HCEC 1CT (cell line): ENCODE measurements at places on chromosomes 13 and 19.

DNA sequence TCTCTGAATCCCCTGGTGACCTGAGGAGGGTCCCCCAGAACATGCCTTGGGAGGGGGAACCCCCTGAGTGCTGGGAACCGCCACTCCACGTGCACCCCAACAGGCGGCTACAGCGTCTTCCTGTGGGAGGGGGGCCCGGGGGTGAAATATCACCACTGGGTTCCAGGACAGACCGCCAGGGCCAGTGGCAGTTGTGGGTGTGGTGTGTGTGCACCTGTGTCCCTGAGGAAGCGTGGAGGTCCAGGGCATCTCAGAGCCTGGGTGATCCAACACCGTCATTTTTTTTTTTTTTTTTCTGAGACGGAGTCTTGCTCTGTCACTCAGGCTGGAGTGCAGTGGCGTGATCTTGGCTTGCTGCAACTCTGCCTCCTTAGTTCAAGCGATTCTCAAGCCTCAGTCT lies 4.2 kb downstream of the ADGRE5 start:
- no peak for DNase-seq

GRCh38 chr19:35313587-35313986 lies 15.4 kb upstream of the CD22 start:
- DNase-seq: no peak

GRCh38 chr19:47503826-47504150 lies 11.1 kb downstream of the NAPA start:
- no peak for DNase-seq

GRCh38 chr13:44165221-44165888 lies 208.3 kb upstream of the SERP2 start:
- no peak for DNase-seq

DNA sequence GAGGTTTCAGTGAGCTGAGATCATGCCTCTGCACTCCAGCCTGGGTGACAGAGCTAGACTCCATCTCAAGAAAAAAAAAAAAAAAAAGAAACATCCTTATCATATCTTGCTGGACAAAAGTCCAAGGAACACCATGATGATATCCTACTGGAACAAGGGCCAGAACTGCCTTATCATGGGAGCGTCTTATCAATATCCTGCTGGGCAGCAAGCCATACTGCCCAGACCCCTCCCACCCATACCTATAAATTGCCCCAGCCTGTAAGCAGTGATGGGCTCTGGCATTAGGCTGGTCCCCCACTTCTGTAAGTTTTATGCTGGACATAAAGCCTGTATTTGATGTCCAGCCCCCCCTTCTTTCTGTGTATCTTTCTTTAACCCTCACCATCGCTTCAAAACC lies 14.7 kb upstream of the FBXO27 start:
- no peak for DNase-seq

GRCh38 chr19:13401388-13401787 lies 104.9 kb downstream of the CACNA1A start:
- peak; percentile 33 for DNase-seq

GRCh38 chr13:112346173-112346898 lies 29.8 kb upstream of the SPACA7 start:
- no peak for DNase-seq

DNA sequence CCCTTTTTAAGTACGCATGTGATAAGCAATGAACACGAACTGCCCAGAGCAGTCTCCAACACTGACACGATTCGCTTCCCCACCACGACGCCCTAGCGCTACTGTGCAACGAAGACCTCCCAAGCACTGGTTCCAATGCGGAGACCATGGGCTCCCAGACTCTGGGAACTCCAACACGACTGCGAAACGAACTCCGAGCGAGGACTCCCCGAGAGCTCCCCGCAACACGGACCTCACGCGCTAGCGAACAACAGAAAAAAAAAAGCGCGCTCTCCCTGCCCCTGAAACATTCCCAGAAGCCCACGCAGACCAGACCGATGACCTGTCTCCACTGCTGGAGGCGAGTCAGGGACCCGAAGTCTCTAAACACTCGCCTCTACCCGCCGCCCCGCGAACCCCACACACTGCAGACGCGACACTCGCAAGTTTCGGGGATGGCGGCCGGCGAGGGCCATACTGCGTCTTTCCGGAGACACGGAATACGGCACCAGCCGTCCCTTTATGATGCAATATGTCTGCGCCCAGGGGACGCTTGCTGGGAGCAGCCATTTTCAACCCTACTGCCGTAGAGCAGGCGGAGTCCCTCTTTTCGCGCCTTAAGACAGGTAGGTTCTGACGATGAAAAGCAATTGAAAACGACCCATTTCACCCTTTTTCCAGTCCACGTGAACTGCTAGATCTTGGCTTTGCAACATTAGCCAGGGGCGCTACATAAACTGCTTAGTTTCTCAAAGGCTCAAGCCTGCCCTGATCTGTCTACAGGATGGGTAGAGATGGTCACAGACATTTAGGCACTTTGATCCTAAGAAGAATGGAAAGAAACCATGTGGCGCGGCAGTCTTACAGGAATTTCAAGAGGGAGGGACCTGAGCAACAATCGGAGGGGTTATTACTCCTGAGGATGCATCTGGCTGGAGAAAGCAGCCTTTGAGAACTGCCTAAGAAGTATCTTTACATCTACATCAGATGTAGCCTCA lies at the start of gene ZNF577:
TSS of gene ZNF577 (minus strand) at position 430 of the 977 bp plus-strand sequence. CDS start 7,569 bp downstream, outside the sequence.
- peak; percentile 49 for DNase-seq

DNA sequence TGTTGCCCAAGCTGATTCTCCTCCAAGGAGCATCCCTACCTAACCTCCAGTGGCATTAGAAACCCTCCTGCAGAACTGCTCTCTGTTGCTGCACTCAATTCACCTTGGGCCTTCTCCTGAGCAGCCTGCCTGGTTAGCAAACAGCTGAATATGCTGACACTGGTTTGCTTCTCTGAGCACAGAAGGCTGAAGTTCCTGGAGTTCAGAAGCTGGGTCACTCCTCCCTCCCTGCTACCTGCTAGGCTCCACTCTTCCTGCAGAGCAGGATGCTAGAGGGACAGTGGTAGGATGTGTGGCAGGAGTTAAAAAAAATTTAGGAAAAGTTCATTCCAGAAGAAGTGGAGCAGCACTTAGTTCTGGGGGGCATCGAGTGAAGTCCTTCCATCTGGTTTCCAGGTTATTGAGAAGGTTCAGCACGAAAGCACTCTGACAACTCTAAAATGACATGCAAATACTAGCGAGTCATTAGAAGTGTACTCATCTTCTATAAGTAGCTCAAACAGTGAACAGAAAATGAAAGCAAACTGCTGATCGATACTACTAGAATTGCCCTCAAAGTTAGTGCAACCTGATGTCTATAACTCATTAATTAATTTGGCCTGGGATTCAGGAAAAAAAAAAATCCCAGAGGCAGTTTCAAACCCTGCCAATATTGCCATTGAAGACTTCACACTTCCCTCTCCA lies 293.7 kb downstream of the POU4F1 start:
- DNase-seq: no peak

- peak; percentile 77 for DNase-seq
Observed at GRCh38 chr19:46480415-46480814, 9.1 kb upstream of the PNMA8A start.

DNA sequence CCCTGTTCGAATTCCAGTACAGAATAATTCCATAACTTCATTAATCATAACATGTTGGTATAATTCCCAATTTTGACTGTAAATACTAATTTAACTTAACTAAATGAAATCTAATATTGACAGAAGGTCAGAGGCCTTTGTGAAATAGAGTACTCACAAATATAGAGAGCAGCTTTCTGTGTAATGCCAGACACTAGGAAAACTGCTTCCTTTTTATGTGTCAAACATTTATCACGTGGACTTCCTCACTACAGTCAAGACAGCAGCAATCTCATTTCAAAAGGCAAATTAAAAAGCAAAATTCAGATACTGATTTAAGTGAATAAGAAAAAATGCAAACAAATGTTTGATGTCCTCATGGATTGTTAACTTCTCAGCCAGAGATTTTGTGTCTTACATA lies 13.1 kb downstream of the ITM2B start:
- DNase-seq: no peak

DNA sequence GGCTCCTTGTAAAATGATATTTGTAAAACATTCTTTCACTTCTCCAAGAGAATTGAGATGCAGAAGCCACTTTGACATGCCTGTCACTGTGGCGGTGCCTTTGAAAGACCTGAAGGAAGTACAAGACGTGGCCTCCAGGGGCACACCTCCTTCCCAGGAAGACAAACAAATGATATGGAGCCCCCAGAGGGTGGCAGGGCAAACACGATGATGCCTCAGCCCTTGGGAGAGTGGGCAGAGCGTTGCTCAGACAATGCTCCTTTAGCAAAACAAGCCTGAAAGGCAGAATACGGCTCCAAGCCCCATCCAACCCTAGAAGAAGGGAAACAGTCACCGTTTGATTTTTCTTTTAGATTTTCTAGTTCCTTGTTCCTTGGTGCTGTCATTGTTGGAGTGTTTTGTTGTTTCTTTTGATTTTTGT lies 9.2 kb upstream of the ATP12A start:
- DNase-seq: no peak

DNA sequence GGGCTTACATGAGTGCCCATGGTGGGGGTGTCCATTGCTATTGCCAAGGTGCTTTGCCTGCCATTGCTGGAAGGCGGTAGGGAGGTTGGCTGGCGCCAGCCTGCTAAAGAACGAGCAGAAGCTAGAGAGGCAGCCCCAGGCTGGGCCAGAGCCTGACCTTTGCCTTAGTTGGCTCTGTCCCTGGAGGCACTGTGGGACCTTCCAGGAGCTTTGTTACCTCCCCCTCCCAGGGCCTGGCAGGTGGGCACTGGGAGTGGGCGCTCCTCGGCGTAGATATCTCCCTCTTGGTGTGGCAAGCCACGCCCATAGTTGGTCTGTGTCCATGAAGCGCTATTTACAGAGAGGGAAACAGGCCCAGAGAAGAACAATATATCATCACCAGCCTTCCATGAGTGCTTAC lies 2.3 kb upstream of the SLC25A42 start:
- no peak for DNase-seq

GRCh38 chr13:51501096-51501495 lies 48.3 kb upstream of the INTS6 start:
- DNase-seq: no peak

GRCh38 chr19:48878196-48879024 lies 6.2 kb downstream of the PPP1R15A start:
- DNase-seq: no peak

DNA sequence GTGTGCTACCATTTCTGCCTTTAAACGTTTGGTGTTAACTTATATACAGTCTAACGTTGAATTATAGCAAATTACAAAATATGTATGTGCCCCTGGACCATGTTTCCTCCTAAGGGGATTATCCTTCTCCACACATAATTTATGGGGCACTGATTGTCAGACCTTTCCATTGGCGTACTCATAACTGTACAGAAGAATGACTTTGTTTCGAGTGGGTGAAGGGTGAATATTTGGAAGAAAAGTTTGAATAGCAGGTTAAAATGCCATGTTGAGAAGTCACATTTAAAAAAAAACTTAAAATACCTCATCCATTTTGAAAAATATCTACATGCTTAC lies 58.8 kb downstream of the SLC10A2 start:
- DNase-seq: no peak

- DNase-seq: no peak
Observed at GRCh38 chr13:77692746-77693448, 4.6 kb upstream of the SLAIN1 start.

- DNase-seq: no peak
Observed at GRCh38 chr19:3330047-3330446, 36.3 kb upstream of the NFIC start.

DNA sequence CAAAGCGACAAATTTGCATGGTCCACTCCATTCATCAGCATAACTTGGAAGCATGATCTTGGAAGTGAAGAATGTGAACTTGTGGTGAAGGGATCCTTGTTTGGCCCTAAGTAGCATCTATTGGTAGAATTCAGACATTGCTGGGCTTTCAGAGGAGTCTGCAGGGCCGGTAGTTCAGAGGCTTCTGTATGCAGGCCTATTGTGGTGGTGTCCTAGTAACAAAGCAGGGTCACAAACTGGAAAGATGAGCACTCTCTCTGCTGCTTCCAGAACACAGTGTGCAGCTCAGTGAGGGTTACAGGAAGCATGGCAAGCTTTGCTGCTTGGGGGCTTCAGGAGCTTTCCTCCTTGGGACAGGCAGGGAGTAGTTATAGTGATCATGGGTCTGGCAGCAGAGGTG lies 206.0 kb downstream of the TDRD3 start:
- no peak for DNase-seq

- DNase-seq: peak; percentile 97
Observed at GRCh38 chr13:23898101-23898500, 799 bp upstream of the C1QTNF9B start.

- no peak for DNase-seq
Observed at GRCh38 chr19:16226184-16226591, 28.5 kb downstream of the AP1M1 start.

DNA sequence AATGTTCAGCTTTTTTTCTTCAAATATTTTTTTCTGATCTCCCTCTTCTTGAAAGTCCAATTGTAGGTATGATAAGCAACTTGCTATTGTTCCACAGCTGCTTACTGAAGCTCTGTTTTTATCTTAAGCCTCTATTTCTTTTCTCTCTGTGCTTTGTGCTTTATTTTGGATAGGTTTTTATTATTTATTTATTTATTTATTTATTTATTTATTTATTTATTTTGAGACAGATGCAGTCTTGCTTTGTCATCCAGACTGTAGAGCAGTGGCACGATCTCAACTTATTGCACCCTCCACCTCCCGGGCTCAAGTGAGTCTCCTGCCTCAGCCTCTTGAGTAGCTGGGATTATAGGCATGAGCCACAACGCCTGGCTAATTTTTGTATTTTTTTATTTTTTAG lies 199.4 kb downstream of the KLF12 start:
- no peak for DNase-seq

DNA sequence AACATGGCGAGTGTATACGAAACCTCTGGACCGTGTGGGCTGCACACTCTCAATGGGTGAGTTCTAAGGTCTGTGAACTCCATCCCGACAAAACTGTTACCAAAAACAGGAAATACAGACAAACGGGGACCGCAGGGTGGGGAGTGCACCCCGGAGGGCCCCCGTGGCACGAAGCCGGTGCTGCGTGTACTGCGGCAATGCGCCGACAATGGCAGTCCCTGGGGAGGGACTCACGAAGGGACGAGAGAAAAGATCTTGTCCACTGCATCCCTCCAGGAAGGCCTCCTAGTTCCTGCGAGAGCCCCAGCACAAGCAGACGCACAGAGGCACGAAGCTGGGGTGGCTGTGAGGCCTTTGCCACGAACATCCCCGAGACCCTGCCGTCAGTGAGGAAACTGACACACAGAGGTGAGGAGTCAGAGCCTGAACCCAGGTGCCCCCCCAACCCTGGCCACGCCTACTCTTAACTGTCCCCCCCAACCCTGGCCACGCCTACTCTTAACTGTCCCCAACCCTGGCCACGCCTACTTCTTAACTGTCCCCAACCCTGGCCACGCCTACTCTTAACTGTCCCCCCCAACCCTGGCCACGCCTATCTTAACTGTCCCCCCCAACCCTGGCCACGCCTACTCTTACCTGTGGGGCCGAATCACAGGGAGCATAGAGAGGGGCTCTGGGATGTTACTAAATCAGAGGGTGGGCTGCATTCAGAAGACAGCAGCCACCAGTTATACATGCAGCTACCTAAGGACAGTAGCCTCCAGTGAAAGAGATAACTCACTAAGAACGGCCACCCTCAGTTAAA lies 4.2 kb downstream of the MED16 start:
- DNase-seq: no peak

DNA sequence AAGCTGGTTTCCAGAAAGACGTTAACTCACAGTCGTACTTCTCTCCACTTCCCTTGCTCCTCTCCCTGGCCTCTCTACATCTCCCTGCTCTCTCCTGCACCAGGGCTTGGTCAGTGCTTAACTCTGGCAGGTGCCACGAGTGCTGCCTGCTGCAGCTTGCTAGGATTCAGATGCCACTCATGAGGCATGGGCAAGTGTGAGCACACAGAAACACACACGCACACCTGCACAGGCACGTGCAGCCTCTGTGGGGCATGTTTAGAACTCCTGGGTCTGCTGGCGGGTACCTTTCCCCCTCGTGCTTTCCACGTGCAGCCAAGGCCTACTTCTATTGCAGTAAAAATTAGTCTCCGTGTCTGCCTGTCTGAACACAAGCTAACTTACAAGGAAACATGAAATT lies 31.8 kb downstream of the SOX1 start:
- DNase-seq: no peak
